ENCODE measurements at places on chromosomes 4 and X.

DNA sequence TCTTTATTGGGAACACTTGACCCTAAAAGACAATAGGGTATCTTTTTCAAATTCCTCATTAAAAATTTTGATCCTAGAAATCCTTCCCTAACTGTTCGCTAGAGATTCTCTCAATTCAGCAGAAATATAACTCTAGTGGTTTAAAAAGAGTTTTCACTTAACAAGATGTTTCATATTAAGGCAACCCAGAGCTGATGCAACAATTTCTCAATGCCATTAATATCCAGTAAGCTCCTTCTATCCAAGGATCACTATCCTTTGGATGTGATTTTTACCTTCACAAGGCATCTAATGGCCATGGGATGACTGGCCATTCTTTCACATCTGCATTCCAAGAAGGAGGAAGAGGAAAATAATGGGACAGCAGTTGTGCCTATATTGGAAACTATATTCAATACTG, 183.4 kb downstream of the ANKRD50 start:
- no peak for DNase-seq

DNA sequence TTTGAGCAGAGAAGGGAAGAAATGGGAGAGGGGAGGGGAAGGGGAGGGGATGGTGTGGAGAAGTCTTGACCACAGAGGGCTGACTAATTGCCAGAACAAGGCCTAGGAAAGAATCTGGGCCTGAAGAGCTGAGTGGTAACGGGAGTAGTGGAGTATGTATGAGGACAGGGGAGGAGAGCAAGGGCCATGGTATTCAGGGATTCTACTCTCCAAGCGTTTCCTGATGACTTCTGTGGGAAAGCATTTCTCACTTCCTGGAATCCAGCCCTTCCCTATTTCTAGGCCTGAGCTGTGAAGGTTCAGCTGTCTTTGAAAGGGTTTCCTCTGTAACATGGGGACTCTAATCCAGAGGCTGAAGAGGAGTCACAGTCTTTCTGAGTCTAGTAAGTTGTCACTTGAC, 19.7 kb upstream of the SOX3 start:
- DNase-seq = no peak

GRCh38 chr4:849478-850175, 23.7 kb upstream of the CPLX1 start:
- DNase-seq = no peak

DNA sequence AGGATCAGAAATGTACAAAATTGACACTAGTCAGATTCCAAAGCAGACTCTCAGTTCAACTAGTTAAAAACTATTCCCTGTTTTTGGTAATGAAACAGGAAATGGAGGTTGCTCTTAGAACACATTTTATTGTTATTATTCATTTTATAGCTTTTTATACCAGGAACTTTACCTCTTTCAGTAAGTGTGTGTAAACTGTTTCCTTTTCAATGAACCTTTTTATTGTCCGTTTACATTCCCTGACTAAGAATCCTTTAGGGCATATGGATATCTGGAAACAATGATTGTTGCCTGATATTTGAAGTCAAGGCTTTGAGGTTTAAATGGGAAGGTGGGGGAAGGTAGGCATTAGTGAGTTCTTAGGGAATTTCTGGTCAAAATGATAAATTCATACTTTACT, 1511.4 kb downstream of the ADGRL3 start:
- no peak for DNase-seq

- no peak for DNase-seq
Measured at GRCh38 chrX:140180585-140180984, 215.3 kb upstream of the CXorf66 start.

DNA sequence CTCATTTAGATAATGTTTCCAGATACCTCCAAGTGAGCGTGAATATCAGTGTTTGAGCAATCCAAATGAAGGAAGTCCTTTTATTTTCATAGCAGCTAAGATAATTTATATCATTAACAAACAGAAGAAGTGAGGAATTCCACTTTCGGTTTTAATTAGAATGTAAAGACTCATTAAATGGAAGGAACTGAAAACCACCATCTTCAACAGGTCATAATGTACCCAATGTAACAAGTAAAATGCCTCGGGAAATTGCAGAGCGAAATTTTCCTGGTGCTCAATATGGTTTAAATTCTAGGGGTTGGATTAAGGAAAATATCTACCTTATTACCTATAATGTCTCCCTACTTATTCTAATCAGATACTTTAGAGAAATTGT, 33.9 kb upstream of the SLC9A7 start:
- no peak for DNase-seq

- DNase-seq = no peak
Measured at GRCh38 chr4:76733068-76733771, 164.7 kb downstream of the SOWAHB start.

GRCh38 chrX:18664947-18665346, 7.0 kb downstream of the RS1 start:
- no peak for DNase-seq

DNA sequence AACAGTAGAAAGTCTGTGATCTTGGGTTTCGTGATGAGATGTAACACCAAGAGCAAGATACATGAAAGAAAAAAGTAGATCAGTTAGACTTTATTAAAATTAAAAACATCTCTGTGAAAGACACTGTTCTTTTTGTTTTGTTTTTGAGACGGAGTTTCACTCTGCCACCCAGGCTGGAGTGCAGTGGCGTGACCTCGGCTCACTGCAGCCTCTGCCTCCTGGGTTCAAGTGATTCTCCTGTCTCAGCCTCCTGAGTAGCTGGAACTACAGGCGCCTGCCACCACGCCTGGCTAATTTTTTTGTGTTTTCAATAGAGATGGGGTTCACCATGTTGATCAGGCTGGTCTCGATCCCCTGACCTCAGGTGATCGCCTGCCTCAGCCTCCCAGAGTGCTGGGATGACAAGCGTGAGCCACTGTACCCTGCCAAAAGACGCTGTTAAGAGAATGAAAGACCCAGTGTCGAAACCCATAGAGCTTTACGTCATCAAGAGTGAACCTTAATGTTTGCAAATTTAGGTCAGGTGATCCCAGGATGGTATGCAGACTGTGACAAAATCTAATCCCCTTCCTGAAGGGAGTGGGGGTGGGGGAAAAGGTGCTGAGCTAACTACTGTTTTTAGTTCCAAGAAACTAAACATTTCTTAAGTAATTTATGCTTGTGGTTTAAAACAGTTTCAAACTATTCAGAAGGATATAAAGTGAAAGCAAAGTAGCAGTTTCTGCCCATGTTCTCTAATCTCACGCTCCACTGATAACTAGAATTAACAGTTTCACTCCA, 8.0 kb downstream of the OFD1 start:
- DNase-seq = no peak

GRCh38 chr4:187283201-187283955, 559.7 kb upstream of the FAT1 start:
- no peak for DNase-seq

DNA sequence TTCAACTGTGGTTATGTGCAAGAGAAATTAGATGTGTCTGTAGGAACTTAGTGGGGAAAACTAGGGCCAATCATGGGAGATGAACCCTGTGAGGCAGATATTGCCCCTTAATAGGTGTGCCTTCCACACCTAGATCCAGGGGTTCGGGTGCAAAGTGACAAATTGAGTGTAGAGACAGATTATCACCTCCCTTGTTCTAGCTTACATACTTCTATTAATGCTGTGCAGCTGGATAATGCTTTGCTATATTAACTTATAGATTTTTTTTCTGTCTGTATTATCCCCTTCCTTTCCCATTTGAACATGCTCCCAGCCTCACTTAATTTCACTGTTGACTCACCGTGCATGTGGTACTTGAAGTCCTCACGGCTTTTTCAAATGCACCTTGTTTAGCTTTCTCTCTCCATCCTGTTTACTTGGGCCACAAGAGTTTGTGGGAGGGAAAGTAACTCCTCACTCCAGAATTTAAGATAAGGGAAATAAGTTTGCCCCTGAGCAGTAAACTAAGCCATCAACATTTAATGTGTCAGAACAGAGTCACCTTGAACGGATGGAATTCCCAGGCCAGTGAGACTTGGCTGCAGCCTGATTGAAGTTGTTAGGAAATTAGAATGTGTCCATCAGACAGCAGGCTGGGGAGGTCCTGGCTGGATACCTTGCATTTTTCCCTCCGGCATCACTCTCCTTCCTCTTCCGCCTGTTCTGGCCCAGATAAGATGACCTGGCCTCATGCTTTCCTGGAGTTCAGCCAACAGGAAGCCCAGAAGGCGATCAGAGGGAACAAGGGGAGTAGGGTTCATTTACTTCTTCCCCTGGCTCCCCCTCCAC, 478.4 kb downstream of the BCOR start:
- DNase-seq = no peak

GRCh38 chrX:133857640-133858269, 127.6 kb downstream of the GPC3 start:
- DNase-seq = no peak

DNA sequence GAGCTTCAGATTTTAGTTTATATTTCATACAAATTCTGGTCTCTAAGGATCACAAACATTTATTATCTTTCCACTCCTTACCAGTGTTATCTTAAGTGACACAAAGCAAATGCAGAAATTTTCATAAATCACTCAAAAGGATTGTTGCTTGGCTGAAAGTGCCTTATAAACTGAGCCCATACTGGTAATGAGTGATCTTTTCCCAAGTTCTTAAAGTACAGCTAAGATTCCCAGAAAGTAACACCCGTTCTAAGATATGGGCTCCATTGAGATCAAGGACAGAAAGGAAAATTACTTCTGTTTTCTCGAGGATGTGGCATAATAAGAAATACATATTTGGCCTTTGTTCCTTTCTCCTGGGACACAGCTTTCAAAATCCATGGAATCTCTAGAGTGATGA, 313.7 kb downstream of the ARHGAP24 start:
- DNase-seq = no peak

GRCh38 chr4:65457011-65457410, 213.3 kb downstream of the EPHA5 start:
- no peak for DNase-seq

- no peak for DNase-seq
Measured at GRCh38 chr4:140090215-140090731, 63.7 kb downstream of the MAML3 start.

- DNase-seq = no peak
Measured at GRCh38 chr4:26152056-26152455, 168.8 kb upstream of the RBPJ start.

DNA sequence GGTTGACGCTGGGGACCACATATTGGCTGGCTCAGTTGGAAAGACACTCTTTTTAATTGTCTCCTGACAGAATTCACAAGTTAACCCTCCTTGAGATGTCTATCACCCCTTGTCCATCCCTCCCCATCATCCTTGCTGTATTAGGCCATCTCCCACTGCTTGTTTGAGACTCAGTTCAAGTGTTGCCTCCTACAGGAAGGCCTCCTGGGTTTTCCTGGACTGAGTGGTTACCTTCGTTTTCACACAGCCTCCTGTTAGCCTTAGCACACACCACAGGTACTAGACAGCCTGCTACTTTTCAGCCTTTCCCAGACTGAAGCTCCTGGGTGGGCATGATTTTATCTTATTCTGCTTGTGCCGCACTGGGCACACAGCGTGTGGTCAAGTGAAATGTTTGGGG, 145.3 kb upstream of the STX18 start:
- no peak for DNase-seq

DNA sequence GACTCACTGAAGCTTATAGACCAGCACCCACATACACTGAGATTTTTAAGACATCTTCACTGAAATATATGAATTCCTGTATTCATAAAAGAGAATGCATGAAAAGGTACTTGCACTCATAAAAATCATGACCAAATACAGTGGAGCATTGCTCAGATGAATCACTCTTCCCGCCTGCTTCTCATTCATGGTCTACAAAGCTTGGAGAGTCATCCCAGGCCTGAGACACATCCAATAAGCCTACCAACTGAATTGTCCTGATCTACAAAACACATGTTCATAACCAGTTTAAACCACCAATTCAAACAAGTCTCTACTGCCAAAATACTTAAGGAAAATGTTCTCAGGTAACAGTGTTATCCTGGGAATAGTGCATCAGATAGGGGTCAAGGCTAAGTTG, 38.1 kb downstream of the PROM1 start:
- DNase-seq = no peak

- DNase-seq = no peak
Measured at GRCh38 chr4:157312702-157313101, 92.2 kb downstream of the GRIA2 start.

- no peak for DNase-seq
Measured at GRCh38 chr4:181908168-181908567, 335.0 kb upstream of the TENM3 start.

- DNase-seq = no peak
Measured at GRCh38 chrX:74420196-74421035, 877 bp upstream of the SLC16A2 start.

DNA sequence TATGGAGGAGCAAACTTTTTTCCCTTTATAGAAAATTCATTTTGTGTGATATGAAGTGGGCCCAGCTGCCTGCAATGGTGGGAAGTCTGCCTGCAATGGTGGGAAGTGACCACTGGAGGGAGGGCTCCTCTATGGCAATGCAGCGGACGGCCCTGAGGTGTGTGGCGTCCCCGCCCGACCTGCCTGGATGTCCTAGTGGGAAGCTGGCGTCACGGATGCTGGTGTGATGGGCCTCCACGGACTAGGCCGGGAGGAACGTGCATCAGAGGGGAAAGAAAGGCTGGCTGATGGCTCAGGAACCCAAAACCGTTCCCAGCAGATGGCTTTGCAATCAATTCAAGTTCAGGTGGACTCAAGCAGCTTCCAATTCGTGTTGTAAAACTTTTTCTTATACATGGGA, 177.9 kb downstream of the AFAP1 start:
- peak; percentile 33 for DNase-seq

DNA sequence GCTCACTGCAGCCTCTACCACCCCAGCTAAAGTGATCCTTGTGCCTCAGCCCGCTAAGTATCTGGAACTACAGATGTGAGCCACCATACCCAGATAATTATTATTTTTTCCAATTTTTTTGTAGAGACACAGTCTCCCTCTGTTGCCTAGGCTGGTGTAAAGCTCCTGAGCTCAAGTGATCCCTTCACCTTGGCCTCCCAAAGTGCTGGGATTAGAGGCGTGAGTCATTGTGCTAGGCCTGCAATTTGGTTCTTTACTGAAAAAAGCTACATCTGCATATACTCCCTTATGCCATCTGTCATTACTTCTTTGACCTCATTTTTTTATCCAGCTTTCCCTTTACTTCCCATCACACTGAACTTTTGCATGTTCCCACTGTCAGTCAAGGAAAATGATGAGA, 2012.4 kb upstream of the IGFBP7 start:
- no peak for DNase-seq

DNA sequence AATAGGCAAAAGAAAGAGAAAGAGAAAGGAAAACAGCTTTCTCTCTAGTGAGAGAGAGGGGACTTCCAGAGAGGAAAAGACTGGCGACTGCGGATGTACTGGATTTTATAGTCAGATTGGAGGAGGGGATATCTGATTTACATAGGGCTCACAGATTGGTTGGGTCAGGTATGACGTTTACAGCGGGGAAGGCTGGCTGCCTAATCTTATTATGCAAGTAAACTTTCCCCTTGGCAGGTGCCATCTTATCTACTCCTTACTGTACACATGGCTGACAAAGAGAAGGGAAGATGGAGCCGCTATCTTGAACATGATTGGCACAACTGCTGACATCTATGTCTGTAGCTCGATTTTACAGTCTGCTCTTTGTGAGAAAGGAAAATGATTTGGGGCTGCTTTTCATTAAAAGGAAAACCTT, 25.4 kb downstream of the RBPJ start:
- no peak for DNase-seq

Measured in activated CD8-positive, alpha-beta memory T cell treated with anti-CD3 and anti-CD28 coated beads for 1 hour (primary cell).